CD4-positive, alpha-beta memory T cell (primary cell): ENCODE measurements at places on chromosomes 12 and 14. TPM values are rescaled to one million over a fixed set of nuclear protein-coding genes. Genes with fewer than 3 reads are reported as not detected.

GRCh38 chr12:26627335-26627734 is 205.7 kb downstream of the ITPR2 start:
- no peak for DNase-seq

GRCh38 chr14:94761997-94762377 is 7.9 kb downstream of the GSC start:
- DNase-seq = no peak

DNA sequence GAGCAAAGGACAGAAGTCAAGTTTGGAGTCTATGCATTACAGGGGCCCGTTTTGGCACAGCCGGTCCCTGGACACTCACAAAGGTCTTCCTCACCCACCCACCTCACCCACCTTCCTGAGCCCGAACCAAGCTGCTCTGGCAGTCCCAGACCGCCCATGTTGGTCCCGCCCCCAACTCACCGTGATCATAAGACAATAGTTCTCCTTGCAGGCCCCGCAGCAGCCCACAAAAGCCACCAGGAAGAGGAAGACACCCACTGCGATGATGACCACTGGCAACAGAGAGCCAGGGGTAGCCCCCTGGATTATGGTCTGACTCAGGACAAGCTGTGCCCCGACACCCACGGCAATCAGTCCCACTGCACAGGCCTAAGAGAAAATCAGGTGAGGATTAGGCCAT is 1.8 kb downstream of the CD63 start:
- no peak for DNase-seq

GRCh38 chr14:104749111-104749649 is 3.8 kb upstream of the SIVA1 start:
- no peak for DNase-seq

DNA sequence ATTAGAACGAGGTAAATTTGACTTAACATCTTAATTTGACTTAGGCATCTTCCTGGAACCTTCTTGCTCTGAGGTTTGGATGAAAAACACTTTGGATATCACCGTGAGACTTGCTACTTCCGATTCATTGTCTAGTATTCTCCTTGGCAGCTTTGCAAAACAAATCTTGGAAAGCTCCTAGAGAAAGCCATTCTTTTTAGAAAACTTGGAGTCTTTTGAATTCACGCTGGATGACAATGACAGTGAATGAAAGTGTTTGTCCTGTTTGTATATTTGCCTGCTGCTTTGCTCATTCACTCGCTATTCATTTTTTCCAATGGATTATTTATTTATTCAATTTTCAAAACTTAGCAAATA is 222.1 kb upstream of the HMGA2 start:
- DNase-seq = no peak

GRCh38 chr12:120736404-120737331 is 11.0 kb downstream of the ACADS start:
- DNase-seq = no peak

DNA sequence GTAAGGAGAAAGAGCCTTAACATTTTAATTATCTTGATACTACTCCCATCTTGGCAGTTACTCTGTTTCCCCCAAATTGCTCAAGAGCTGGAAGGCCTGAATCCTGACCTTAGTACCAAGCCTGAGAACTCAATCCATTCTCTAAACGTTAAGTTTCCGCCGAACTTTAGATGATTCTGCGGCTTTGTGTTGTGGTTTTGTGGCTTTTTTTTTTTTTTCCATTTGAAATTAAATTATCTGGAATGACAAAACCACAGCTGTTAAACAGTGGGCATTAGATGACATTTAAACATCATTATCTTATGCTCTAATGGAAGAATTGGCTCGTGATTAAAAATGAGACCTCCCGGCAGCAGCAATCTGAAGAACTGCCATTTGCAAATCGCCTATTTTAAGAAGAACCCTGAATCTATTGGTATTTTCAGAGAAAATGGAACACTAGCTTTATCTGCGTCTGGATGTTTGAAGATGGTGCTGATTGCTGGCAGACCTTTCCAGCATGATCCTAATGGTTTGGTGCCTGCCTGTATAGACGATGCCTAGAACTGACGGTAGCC is 38.4 kb downstream of the TMEM132C start:
- DNase-seq = no peak

DNA sequence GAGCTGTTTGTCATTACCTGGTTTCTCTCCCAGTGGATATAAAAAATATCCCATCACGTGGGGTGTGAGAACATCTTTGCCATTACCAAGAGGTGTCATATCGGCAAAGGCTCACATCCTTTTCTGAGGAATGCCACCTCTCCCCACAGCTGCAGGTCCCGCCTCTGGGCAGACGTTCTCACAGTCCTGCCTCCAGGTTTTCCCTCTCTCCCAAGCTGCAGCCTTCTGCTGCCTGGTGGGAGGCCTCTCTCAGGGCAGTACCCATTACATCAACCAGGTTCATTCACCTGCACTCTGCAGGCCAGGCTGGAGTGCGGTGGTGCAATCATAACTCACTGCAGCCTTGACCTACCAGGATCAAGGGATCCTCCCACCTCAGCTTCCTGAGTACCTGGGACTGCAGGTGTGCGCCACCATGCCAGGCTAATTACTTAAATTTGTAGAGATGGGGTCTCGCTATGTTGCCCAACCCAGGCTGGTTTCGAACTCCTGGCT is 15.0 kb upstream of the TMEM119 start:
- DNase-seq = no peak

GRCh38 chr14:51575349-51576116 is 76.2 kb upstream of the FRMD6 start:
- no peak for DNase-seq

- DNase-seq = no peak
Measured at GRCh38 chr14:58460772-58461171, 33.3 kb downstream of the KIAA0586 start.

Gene MYO1H
- polyA plus RNA-seq = not detected

Gene NEUROD4
- polyA plus RNA-seq = not detected

Gene WIF1
- polyA plus RNA-seq = not detected

Gene AHSA1
- polyA plus RNA-seq = 134 TPM
